Stimulated activated CD8-positive, alpha-beta memory T cell treated with anti-CD3 and anti-CD28 coated beads, Interleukin-4, amount 100 ng/mL, for 24 hours (primary cell): ENCODE measurements at places on chromosomes 1 and 21.

DNA sequence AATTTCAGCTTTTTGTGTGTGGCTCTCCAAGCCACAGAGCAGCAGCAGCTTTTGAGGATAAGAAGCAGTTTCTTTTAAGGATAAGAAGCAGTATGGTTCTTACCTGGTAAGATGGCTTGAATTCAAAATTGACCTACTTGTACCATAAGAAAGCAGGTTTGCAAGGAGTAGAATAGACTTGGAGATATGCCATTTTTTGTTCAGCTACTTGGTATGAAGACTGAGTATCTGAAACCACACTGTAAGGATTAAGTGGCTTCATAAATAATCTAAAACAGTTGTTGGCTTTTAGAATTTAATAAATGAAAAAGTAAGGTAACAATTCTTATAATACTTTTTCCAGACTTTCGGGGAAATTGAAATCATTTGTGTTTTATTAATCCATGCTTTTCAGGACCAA lies 74.2 kb downstream of the ATF6 start:
- no peak for DNase-seq

- DNase-seq, result no peak
Observed at GRCh38 chr1:213135572-213135971, 84.5 kb downstream of the RPS6KC1 start.

- DNase-seq, result no peak
Observed at GRCh38 chr1:43671626-43672330, 21.8 kb downstream of the KDM4A start.

GRCh38 chr1:15180189-15180588 lies 26.6 kb downstream of the TMEM51 start:
- DNase-seq, result no peak

GRCh38 chr1:66168948-66169671 lies 364.8 kb upstream of the SGIP1 start:
- DNase-seq, result no peak

- DNase-seq, result no peak
Observed at GRCh38 chr1:176602388-176603004, 139.5 kb downstream of the PAPPA2 start.
